Stimulated activated CD8-positive, alpha-beta memory T cell treated with anti-CD3 and anti-CD28 coated beads, Interleukin-4, amount 100 ng/mL, for 4 hours (primary cell): ENCODE measurements at places on chromosomes 7 and 10.

- DNase-seq, result no peak
Measured at GRCh38 chr7:45567713-45568112, 6.5 kb upstream of the ADCY1 start.

- no peak for DNase-seq
Measured at GRCh38 chr7:26688936-26689506, 175.4 kb downstream of the SKAP2 start.

- DNase-seq, result no peak
Measured at GRCh38 chr7:98085674-98086073, 21.0 kb upstream of the LMTK2 start.

GRCh38 chr10:34097682-34098081 lies 717.4 kb downstream of the PARD3 start:
- DNase-seq, result no peak

DNA sequence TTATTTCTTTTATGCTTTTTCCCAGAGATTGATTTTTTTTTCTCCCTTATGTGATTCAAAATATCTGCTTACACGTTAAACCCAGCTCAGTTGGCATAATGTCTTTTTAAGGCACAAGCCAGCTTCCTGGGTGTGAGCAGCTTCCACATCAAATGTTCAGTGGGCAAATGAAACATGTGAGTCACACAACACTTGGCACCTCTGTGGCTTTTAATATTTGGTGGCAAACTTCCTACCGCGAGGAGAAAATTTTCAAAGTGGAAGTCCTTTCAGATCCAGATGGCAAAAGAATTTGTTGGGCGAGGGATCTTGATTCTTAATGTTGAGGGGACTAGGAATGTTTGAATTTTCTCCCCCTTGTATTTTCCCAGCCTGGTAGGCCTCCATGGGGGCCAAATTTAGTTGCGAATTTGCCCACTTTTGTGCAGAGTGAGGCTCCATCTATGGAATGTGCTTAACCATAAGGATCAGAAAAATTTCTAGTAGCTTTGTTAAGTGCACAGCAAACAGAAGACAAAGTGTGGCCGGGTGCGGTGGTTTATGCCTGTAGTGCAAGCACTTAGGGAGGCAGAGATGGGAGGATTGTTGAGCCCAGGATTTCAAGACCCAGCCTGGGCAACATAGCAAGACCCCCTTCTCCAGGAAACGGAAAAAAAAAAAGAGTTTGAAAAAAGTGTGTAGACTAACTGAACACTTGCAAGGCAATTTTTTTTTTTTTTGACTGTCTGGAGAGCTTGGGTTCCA lies 31.0 kb downstream of the CUX1 start:
- no peak for DNase-seq

- no peak for DNase-seq
Measured at GRCh38 chr10:60290558-60290957, 99.1 kb downstream of the ANK3 start.

- DNase-seq, result no peak
Measured at GRCh38 chr7:117975476-117975875, 102.2 kb upstream of the CTTNBP2 start.

DNA sequence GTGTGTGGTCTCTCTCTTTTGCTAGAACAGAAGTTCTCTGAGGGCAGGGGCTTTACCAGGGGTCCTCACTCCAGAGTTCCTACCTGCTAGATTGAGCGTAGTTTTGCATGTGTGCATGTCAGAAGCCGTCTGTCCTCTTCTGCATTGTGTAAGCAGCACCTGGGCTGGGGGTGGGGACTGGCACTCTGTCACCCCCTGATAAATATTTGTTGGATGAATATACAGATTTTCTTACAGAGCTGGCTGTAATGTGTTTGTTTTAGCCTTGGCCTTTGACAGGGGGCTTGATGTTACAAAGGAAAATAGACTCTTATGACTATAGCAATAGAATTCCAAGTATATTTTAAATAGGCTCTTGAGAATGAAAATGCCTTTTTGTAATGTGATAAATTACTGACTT lies 46.6 kb downstream of the WDR37 start:
- DNase-seq, result no peak

DNA sequence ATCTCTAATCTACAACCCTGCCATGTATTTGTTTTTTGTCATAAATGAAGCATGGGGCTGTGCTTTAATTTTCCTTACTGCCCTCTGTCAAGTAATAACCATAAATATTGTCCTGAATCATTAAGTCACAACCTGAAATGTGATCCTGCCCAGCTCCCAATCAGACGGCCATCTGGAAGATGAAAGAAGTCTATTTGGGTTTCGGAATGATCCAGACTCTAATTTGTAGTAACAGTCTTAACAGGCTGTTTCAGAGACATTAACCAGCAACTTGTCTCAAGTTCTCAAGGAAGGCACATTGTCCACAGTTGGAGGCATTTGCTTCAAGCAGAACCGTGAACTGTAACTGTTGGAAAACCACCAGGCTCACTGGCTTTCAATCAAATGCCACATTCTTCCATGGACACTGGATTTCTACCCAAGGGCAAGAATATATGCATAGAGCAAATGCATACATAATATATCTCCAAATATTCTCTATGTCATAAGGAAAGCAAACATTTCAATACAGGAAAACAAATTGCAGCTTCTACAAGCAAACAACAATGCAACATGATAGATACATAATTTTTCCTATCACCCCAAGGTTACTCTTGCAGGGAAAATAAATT lies 405.2 kb upstream of the NPVF start:
- no peak for DNase-seq

DNA sequence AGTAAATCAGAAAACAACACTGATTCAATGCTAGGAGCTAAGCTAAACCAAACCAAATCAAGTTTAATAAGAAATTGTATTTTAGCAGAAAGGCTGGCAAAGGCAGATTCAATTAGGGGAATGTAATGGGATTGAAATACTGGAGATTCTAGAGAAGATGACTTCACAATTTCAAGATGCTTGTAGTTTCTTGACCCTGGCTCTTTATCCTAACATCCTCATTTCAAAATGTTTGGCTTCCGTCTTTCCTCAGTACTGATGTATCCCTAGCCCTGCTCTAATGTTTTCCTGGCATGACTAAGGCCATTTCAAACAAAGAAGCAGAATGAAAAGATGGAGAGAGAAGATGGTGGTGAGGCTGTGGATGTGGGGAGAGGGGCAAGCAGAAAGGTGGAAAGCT lies 2.7 kb upstream of the JCAD start:
- DNase-seq, result no peak

GRCh38 chr10:126843299-126843934 lies 61.8 kb upstream of the DOCK1 start:
- DNase-seq, result no peak

GRCh38 chr10:66654861-66655260 lies 271.0 kb upstream of the LRRTM3 start:
- DNase-seq, result no peak

GRCh38 chr10:93746844-93747284 lies 10.9 kb upstream of the LGI1 start:
- DNase-seq, result no peak

- DNase-seq, result no peak
Measured at GRCh38 chr7:28293527-28293835, 112.9 kb upstream of the JAZF1 start.

GRCh38 chr10:119274519-119275045 lies 67.2 kb downstream of the GRK5 start:
- no peak for DNase-seq

DNA sequence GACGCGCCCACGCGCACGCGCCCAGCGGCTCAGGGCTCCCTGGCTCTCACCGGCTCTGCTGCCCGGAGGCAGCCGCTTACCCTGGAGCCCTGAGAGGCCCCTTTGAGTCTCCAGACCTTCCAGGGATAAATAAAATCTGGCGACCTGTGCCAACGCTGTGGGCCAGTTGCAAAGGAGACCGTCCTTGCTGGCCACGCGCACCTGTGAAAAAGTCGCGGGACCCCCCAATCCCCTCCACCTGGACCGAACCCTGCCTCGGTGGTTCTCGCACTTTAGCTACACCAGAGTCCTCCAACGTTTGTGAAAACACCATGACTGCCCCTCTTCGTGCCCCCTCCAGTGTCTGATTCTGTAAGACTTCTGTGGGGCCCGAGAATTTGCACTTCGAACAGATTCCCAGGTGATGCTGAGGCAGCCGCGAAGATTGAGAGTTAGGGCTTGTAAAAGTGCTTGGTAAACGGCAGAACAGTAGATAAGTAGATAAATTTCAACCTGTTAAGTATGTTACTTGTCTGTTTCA lies 102.4 kb upstream of the SVIL start:
- no peak for DNase-seq

DNA sequence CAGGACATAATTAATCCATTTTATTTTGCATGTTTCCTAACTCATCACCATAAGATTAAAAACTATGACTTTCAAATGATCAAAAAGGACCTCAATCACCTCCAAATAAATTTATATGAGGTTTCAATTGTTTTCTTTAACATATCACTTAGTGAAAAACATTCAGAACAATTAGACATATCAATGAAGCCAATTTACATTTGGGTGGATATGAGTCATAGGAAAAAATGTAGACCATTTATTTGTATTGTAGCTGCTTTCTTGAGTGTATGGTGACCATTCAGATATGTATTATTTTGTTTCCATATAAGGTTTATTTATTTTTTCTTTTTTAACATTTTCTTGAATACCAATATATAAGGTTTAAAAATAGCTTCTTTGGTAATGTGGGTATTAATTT lies 13.3 kb upstream of the EXOC6 start:
- no peak for DNase-seq

- no peak for DNase-seq
Measured at GRCh38 chr10:44387853-44388251, 3.0 kb upstream of the CXCL12 start.

GRCh38 chr10:72080042-72080975 lies 8.0 kb downstream of the SPOCK2 start:
- no peak for DNase-seq

GRCh38 chr7:5437348-5437892 lies 13.8 kb upstream of the TNRC18 start:
- no peak for DNase-seq

DNA sequence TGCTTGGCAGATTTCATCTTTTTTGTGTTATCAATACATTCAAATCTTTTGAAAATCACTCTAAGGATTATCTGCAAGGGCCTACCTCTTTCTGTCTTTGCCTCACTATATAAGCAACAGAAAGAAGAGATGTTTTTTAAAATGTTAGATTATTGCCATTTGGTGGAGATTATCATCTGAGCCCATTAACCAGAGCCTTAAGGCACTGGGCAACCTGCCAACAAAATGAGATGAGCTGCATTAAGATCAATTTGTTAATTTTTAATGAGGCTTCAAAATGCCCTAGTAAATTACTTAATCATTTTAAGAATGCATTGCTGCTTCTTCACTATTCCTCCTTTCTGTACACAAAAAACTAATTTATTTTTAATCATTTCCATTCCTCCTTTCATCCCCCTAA lies 314.1 kb downstream of the SNX13 start:
- no peak for DNase-seq

- DNase-seq, result no peak
Measured at GRCh38 chr10:43461950-43462349, 25.0 kb downstream of the ZNF487 start.
